ENCODE measurements at places on chromosomes 3 and 15.

DNA sequence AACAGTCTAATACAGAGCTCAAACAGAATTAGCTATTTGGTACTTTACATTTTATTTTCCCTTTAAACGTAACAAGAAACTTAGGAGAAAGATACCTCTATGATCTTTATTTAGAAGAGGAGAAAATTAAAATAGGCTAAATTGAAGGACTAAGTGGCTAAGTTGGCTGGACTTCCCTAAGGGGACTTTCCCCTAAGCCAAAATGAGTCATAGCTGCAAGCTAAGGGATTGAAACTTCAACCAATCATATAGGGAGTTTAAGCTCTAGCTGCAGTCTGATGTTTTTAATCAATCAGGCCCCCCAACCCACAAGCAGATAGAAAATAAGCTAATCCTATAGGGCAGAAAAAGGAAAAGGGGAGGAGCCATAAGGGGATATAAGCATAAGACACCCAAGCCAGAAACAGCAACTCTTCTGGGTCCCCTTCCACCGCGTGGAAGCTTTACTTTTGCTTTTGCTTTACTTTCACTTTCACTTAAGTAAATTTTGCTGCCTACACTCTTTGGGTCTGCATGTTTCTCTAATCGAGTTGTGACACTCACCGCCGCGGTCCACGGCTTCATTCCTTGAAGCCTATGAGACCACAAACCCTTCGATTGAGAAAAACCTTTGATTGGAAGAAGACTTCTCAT, 1108.5 kb upstream of the EPHA6 start:
- DNase-seq = no peak

GRCh38 chr3:19149368-19149767, 1.1 kb downstream of the KCNH8 start:
- DNase-seq = no peak

DNA sequence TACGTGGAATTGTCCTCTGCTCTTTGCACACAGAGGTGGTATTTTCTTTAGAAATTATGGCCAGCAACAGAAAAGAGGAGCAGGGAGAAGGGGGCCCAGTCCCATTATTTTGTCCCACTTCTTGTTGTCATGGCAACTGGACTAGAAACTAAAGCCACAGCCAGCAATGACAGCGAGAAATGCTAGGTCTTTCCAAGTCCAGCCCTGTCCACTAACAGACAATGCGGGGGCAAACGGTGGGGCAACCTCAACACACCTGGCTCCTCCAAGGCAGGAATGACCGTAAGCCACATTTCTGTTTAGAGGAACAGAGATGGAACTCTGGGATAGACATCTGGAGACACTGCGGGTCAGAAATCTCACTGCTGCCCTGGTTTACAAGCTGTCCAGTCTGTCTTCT, 107.3 kb downstream of the RFTN1 start:
- DNase-seq = no peak

DNA sequence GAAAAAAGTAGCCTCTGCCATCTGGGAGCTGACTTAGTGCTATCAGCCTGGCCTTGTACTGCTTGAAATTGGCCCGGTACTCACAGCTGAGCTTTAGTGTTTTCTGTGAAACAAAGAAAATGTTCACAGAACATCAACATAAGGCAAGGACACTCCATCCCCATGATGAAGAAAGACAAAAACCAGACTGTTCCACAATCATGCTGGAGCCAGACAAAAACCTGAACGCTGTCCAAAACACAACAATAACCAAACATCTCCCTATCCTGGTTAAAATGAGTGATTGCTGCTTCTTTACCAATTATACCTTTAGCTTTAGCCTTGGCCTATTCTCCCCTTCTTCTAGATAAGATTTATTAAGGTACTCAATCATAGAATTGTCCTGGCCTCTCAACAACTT, 153.9 kb downstream of the CPNE4 start:
- DNase-seq = no peak

- DNase-seq = no peak
These were observed 75.4 kb upstream of the RGMA start for GRCh38 chr15:93164409-93164808.

GRCh38 chr3:14110699-14111098, 14.0 kb downstream of the CHCHD4 start:
- DNase-seq = no peak

DNA sequence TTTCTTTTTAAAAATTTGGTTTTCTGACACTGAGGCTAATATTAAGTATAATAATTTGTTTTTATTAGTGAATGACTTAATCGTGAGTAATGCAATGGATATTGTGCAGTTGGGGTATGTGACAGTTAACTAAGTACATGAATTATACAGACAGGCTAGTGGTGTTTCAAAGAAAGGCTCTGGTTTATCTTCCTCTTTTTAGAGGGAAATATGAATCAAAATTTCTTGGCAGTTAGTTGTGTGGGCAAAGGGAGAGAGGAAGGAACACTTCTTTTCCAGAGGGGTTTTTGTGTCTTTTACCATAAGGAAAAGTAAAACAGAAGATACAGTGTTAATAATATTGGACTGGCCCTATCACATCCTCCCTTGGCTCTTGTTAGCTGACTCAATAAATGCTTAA, 2.7 kb downstream of the ZNF654 start:
- DNase-seq = no peak

DNA sequence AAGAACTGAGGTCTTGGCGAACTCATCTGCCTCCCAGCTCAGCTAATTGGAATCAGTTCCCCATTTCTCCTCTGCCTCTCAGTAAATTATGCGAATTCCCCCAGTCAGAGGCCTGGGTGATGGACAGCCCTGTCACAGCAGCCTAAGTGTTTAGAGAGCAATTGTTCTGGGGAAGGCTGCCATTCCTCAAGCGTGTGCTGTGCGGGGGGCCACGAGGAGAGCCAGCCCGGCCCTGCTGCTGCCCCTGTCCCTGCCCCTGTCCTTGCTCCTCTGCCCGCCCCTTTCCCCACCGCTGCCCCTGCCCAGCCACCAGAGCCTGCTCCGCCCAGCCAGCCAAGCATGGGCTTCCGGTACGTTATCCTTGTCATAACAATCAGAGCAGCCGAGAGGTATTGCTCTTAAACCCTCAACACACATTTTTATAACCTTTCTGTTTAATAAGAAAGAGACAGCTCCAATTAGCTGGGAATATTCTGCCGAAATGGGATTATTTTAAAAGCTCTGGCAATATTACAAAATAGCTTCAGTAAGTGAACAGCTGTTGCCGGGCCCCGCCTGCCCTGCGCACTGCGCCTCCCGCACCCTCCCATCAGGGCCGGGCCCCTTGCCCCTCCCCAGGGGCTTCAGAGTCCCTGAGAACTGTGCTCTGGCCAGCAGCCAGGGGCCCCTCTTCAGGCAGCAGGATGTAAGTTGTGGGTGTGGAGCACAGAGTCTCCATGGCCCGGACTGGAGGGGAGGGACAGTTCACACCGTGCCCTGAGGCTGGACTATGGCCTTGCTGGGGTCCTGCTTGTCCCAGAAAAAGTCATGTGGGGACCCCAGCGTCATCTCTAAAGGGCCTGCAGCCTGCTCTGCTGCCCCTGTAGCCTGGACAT, 12.4 kb upstream of the CACNA2D2 start:
- no peak for DNase-seq

- no peak for DNase-seq
These were observed 14.8 kb downstream of the TSC22D2 start for GRCh38 chr3:150422907-150423306.

- no peak for DNase-seq
These were observed 2.6 kb downstream of the ARF4 start for GRCh38 chr3:57594576-57594975.

GRCh38 chr15:90213122-90213817, 12.1 kb downstream of the SEMA4B start:
- DNase-seq = no peak

DNA sequence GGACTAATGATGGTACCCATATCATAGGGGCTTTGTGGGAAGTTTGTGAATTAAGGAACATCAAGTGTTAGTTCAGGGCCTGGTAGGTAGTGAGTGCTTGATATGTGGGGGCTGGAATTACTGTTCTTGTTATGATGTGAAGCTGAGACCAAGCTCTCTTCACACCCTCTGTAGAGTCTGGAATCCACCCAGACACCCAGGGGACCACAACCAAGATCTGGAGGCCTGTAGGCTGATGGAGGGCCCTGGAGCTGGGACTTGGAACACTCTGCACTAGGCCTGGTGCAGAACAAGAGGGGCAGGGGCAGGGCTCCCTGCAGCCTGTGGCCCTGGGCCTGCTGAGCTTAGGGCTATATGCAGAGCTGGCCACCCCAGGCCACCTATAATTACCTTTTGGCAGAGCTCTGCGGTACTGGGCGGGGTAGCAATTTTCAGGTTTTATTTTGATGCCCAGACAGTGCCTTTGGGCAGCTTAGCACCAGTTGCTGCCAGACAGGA, 13.1 kb upstream of the PRKCD start:
- no peak for DNase-seq

GRCh38 chr3:119647843-119648575, 12.4 kb downstream of the POPDC2 start:
- no peak for DNase-seq

- no peak for DNase-seq
These were observed 62.0 kb downstream of the ZNF148 start for GRCh38 chr3:125313060-125313635.

- DNase-seq = no peak
These were observed 17.2 kb upstream of the CCR4 start for GRCh38 chr3:32934150-32934742.

GRCh38 chr3:59818033-59818918, 768.5 kb upstream of the CFAP20DC start:
- DNase-seq = no peak

- DNase-seq = no peak
These were observed 16.0 kb upstream of the MRPS22 start for GRCh38 chr3:139327861-139328260.

GRCh38 chr3:129482721-129483120, 42.7 kb downstream of the IFT122 start:
- no peak for DNase-seq

DNA sequence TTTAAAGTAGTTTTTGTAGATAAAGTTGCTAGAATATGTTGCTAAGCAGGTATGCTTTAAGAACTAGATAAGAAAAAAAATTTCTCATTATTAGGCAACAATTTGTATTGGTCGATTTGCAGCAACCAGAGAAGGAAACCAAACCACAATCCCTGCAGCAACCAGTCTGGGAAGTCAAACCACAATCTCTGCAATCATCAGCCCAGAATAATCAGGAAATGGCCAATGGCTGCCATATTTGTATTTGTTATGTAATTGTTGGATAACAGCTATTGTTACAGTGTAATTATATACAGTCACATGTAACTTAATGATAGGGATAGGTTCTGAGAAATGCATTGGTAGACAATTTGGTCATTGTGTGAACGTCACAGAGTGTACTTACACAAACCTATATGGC, 23.6 kb downstream of the STXBP5L start:
- no peak for DNase-seq

GRCh38 chr3:112230033-112230432, 64.0 kb downstream of the SLC9C1 start:
- no peak for DNase-seq

- DNase-seq = no peak
These were observed 52.2 kb downstream of the ROPN1B start for GRCh38 chr3:126021224-126021623.

DNA sequence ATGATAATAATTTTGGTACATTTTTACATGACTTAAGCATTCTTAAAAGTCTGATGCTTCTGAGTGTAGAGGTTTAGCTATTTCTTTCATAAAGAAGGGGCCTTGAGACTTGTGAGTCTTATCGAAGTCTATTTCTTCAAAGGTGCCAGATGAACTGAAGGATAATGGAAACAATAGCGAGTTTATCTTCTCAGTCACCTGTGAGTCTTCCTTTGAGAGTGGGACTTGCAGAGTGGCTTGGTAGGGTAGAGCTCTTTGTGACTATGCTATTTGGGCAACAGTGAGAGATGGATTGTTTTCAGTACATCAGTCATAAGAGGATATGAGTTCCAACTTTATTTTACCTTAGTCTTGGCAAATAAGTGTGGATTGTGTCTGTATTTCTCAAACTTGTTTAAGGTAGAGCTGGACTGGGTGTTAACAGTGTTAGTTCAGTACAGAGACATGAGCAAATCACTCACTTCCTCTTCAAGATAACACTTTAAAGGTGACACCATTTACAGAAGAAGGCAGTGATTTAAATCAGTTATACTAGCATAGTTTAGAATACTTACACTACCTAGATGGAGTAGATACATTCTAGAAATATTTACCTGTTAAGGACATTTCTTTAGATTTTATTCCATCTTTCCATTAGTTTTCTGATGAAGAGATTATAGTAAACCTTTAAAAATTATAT, 3.2 kb downstream of the AKAP13 start:
- DNase-seq = no peak

GRCh38 chr3:17188378-17188777, 303.6 kb downstream of the PLCL2 start:
- DNase-seq = no peak

GRCh38 chr3:156133076-156133475, 12.7 kb downstream of the KCNAB1 start:
- no peak for DNase-seq

- DNase-seq = no peak
These were observed 28.6 kb upstream of the CCDC39 start for GRCh38 chr3:180707896-180708295.

DNA sequence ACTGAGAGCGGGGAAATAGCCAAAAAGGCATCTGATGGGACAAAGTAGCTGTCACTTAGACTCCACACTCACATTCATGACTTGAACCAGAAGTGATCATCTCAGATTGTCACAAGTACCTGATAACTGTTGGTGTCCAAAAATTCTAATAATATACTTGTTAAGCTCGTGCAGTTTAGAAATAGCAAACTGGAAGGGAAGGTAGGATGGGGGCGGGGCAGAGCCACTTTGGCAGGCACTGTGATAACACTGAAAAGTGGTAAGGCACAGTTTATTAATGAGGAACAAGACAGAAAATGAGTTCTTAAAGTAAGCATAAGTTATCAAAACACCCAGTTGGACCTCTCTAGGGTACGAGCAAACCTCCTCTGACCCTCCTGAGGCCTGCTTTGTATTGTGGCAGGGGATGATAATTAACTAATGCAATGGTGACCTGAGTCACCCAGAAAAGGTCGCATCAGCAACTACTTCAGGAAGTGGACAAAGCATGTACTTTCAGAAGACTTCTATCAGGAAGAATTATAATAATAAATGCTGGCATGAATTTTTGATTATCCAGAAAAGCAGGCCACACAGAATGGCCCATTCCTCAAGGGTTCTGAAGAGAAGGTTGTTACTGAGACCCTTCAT, 54.4 kb downstream of the ADCY5 start:
- DNase-seq = no peak

DNA sequence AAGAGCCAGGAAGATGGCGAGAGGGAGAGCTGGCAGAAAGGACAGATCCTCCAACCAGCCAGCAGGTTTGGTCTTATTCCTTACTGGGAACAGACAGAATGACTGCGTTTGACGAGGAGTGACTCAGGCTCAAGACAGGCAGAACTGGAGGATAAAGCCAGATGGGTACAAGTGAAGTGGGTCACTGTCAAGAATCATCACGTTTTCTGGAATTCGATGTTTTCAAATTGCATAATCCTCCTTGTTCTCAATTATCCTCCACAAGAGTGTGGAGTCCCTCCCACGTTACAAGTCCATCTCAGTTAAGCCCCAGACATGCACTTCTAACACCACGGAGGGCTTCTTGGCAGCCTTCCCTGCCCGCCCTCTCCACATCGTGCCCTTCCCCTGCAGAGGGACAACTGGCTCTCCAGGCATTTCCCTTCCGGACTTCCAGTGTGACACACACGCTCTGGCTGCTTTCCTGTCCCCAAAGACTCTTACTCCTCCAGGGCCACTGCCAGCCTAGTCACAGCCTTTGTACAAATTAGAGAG, 183.1 kb downstream of the CHST2 start:
- DNase-seq = no peak

- no peak for DNase-seq
These were observed 186.7 kb upstream of the GADL1 start for GRCh38 chr3:31081018-31081662.

- no peak for DNase-seq
These were observed 1519.6 kb downstream of the OTOL1 start for GRCh38 chr3:163016251-163016650.

GRCh38 chr15:60585743-60586708, 107.1 kb upstream of the ICE2 start:
- DNase-seq = peak; percentile 23

Measured in stimulated activated CD8-positive, alpha-beta memory T cell treated with anti-CD3 and anti-CD28 coated beads, Interleukin-2, amount 100 ng/mL, for 1 hour (primary cell).